ENCODE measurements at places on chromosomes 1 and 21. TPM values are rescaled to one million over a fixed set of nuclear protein-coding genes. Genes with fewer than 3 reads are reported as not detected.

DNA sequence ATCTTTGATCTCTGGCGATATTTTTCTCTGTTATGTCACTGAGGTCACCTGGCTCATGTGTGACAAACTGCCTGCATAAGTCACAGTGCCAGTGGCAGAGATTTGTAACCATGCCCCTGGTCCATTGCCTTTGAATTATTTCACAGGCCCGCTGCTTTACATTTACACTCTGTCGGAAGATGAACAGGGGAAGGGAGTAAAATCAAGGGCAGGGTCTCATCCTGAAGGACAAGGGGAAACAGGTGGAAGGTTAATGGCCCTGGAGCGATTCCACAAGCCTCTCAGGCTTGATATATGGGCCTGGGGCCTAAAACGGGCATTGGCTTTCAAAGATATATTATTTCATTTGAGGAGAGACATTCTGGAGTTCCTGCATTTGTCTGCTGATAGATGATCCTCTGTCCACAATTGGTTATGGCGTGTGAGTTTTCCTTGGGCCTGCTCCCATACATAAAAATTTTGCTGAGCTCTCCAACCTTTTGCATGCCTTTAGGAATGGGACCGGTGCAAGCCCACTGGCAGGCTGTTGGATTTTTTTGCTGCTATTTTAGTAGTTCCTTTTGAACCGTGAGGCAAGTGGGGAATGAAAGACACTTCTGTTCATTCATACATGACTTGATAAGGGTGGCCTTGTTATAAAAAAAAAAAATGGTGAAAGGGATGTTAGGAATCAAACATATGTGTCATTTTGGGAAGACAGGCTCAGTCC, 51.9 kb downstream of the NR5A2 start:
- H3K27me3 ChIP-seq = no peaks in the 10 kb centered on the region
- DNase-seq = no peak
- H3K36me3 ChIP-seq = no peaks in the 10 kb centered on the region
- peaks cover 2% of the 10 kb centered on the region for H3K4me1 ChIP-seq

DNA sequence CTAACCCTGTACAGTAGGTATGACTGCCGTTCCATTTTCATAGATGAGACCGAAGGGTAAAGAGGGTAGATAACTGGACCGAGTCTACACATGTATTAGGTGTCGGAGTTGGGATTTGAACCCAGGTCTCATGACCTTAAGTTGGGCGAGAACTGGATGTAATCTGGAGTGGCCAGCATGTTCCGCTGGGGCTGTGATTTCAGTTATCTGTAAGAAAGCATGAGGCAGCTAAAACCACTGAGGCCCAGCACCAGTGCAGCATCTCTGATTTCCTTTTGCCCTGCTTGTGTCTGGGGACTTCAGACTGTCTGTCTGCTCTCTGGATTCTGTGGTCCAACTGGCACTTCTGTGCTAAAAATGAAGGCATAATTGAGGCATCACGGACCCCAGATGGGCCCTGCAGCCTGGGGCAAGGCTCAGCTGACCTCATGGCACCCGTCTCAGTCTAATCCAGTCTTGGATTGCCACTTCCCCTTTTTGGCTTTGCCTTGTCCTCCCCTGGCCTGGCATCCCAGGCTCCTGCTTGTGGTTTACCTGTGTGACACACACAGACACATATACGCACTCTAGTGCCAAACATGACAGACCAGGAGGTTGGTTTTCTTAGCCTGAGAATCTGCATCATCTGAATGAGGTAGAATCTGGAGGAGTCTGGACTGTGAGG, 180.2 kb downstream of the KIF26B start:
- no peak for DNase-seq
- peaks cover 3% of the 10 kb centered on the region for H3K27me3 ChIP-seq
- no peak overlapping the region for H3K27ac ChIP-seq
- peaks cover 5% of the 10 kb centered on the region for H3K4me1 ChIP-seq
- H3K36me3 ChIP-seq = no peaks in the 10 kb centered on the region

- no peaks in the 10 kb centered on the region for H3K27me3 ChIP-seq
- DNase-seq = no peak
- H3K4me1 ChIP-seq = peaks cover 1% of the 10 kb centered on the region
- H3K27ac ChIP-seq = no peak overlapping the region
Observed at GRCh38 chr1:239823852-239824251, 267.8 kb upstream of the FMN2 start.

The CDC7 gene
- 3.3 TPM for polyA plus RNA-seq

The MSH4 gene
- polyA plus RNA-seq = not detected

- H3K27me3 ChIP-seq = no peaks in the 10 kb centered on the region
- no peak overlapping the region for H3K4me3 ChIP-seq
- no peak for DNase-seq
- no peaks in the 10 kb centered on the region for H3K36me3 ChIP-seq
- H3K4me1 ChIP-seq = peaks cover 38% of the 10 kb centered on the region
Observed at GRCh38 chr1:42336978-42337377, 1.9 kb upstream of the FOXJ3 start.

The ZNF496 gene
- 36.3 TPM for polyA plus RNA-seq

The KCNT2 gene
- not detected for polyA plus RNA-seq

- H3K4me3 ChIP-seq = no peak overlapping the region
- DNase-seq = no peak
- H3K27me3 ChIP-seq = no peaks in the 10 kb centered on the region
- H3K36me3 ChIP-seq = peaks cover 2% of the 10 kb centered on the region
Observed at GRCh38 chr1:202593845-202594244, 116.4 kb downstream of the SYT2 start.

All from naive thymus-derived CD8-positive, alpha-beta T cell (primary cell).